ENCODE measurements at places on chromosomes 7 and 10.

DNA sequence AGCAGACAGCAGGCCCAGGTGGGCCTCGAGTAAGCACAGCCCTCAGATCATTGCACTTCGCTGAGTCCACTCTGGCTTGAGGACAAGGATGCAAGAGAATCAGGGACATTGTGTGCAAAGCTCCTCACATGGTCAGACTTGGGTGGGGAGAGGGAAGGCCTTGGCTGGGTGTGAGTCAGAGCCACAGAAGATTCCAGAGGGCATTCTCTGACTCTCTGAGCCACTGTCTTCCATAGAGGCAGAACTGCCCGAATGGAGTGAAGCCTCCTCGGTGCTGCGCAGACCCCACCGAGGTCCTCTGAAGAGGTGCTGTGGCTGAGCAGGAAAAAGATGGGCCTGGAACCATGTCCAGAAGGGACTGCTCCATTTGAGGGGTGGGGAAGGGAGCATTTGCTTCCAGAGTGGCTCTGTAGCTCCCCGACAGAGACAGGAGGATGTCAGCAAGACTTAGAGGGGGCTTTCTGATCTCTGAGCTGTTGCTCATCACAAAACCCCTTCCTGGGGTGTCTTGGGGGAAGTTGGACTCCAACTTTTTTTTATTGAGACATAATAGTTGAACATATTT, 120.8 kb downstream of the PTPN20 start:
- no peak for DNase-seq

DNA sequence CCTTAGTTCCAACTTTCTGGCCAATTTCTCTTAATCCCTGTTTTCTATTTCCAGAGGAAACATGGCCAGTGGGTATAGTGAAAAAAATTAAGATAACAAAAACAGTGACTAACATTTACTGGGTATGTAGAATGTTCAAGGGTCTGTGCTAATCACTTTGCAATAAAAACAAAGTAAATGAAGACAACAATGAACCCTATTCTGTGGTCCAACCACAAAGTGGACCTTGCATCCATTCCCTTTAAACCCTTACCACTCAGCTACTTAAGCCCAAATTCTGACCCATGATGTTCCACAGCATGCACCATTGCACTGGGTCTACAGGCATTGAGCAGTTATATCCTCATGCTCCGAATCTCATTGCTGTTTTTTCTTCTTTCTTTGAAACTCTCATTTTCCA, 179.9 kb upstream of the PRKCQ start:
- no peak for DNase-seq

GRCh38 chr7:99733448-99733847, 1.5 kb downstream of the CYP3A7 start:
- DNase-seq = no peak

DNA sequence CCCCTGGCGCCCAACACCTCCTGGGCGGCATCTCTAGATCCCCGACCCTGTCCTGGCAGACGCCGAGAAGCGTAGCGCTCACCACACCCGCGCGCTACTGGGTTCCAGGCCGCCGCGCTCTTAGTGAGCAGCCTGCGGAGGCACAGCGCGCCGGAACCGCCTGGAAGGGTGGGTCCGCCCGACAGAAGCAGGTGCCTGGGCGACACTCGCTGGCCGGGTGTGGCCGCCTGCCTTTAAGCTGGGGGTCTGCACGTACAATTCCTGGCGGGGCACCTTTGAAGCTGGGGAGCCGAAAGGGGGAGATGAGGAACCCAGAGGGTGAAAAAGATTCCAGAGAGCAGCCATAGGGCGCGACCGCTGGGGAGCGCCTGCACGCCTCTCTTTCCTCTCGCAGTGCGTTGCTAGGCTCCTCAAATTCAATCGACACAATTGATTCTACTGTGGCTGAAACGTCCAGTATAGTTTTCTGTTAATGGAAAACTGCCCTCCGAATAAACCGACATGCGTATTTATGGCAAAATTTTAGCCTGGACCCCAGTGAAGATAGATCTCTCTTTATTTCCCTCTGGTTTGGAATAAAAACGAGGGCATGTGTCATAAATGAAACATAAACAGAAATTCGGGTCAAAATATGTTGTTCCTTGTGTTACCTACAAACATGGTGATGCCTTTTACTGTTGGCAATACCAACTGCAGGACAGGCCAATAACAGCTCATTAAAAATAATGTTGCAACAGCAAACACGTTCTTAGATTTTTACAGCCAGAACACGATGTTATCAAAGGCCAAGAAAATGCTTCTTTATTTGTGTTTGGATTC, 4.6 kb downstream of the HMX3 start:
- no peak for DNase-seq

- DNase-seq = no peak
Measured at GRCh38 chr7:77716804-77717203, 20.5 kb downstream of the RSBN1L start.

- DNase-seq = no peak
Measured at GRCh38 chr10:86876748-86877147, 80.7 kb downstream of the MMRN2 start.

DNA sequence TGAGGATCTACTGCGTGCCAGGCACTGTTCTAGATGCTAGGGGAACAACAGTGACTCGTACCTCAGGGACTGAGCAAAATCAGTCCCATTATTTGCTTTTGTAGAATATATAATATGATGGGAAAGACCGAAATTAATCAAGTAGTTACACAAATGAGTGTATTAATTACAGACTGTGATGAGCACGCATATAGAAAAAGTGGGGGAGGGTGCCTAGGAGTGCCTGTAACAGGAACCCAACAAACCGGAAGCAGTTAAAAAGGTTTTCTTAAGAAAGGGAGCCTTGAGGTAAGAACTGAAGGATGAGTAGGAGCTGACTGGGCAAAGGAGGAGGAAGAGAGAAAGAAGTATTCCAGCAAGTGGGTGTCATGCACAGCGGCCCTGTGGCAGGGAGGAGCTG, 28.2 kb upstream of the IL6 start:
- DNase-seq = no peak

DNA sequence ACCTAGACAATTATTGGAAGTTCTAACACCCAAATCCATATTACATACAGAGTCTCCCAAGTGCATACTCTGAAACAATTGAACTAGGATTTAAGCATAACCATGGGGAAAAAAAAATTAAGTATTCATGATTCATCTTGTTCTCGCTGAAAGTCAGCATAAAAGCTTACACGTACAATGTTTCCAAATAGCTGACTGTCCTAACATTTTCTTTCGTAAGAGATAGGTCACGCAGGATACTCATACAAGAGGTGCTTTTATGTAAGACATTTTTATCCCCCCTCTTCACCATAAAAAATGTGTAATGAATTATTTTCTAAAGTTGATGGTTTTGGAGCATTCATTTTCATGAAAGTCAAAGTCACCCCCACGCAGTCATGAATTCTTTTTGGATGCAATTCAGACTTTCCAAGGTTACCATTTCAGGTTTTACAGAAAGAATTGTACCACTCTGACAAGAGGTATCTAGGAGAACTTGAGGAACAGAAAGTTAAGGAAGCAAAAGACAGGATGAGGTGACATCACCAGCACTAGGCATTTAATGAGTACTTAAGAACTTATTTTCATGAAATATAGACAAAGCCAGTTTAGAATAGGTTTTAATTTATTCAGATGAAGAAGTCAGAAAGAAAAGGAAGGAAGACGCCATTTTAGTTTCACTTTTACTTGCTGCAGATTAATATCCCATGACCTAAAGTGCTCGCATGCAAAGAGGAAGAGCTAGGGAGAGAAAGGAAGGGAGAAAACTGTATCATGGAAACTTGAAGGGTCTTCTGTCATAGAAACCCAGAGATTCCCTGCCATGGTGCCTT, 55.8 kb downstream of the TMEM26 start:
- DNase-seq = no peak

GRCh38 chr7:115505136-115505535, 525.4 kb downstream of the TFEC start:
- DNase-seq = no peak

GRCh38 chr7:150938566-150938965, 39.6 kb downstream of the KCNH2 start:
- DNase-seq = no peak

GRCh38 chr10:21368022-21368582, 157.4 kb downstream of the SKIDA1 start:
- no peak for DNase-seq

DNA sequence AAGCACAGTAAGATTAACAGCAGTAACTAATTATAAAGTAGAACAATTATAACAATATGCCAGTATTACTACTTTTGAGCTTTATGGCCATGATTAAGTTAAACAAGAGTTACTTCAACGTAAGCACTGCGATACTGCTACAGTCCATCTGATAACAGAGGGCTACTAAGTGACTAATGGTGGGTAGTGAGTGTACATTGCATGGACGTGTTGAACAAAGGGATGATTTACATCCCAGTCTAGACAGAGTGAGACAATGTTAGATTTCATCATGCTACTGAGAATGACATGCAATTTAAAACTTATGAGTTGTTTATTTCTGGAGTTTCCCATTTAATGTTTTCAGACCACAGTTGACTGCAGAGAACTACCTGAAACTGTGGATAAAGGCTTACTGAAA, 45.6 kb downstream of the TPST1 start:
- DNase-seq = no peak

GRCh38 chr10:71981876-71982230, 17.7 kb downstream of the CHST3 start:
- DNase-seq = no peak

DNA sequence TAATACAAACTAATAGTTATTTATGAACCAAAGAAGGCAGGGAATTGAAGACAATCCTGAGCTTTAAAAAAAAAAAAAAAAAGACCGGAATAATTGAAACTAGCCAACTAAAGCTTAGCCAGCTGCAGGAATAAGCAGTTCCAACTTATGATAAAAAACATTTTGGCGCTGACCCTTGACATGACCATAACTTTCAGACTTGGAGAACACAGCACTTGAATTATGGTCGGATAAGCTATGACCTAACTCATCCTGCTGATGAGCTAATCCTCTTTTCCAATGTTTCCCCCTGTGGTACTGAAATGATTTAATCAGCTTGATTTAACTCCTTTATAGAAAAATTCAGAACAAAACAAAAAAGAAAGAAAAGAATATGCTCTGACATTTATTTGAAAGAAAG, 181.8 kb downstream of the DGKB start:
- DNase-seq = no peak

Measured in NCI-H187 treated with DMSO at 0.1 percent for 48 hours (cell line).